ENCODE measurements at places on chromosomes 16 and 17.

DNA sequence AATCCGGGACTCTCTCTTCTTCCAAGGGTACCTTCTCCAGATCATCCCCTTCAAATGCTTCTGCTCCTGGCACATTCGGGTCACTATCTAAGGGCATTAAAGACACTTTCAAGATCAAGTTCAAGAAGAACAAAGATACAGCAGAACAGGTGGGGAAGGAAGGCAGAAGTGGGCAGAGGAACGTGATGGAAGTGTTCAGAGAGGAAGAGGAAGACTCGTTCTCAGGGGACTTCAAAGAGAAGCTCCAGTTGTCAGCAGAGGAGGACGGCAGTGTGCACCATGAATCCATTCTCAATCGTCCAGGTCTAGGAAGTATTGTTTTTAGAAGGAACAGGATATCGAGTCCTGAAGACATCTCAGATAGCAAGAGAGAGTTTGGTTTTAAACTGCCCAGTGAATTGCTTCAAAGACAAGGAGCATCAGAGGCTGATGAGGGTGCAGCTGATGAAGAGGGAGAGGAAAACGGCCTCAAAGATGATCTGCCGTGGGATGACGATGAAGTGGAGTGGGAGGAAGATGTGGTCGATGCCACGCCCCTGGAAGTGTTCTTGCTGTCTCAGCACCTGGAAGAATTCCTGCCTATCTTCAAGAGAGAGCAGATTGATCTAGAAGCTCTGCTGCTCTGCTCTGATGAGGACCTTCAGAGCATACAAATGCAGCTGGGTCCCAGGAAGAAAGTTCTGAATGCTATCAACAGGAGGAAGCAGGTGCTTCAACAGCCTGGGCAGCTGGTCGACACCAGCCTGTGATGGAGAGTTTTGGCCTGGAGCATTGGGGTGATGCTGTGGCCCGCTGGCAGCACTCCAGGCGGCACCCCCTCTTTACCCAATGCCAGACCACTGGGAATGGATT lies 16.8 kb downstream of the ANKS4B start:
- no peak for DNase-seq

- no peak for DNase-seq
Observed at GRCh38 chr17:45144199-45145034, 3.9 kb upstream of the HEXIM1 start.

GRCh38 chr17:81551458-81552243 lies 502 bp downstream of the FAAP100 start:
- DNase-seq, result no peak

GRCh38 chr17:40354221-40355122 lies 10.1 kb downstream of the GJD3 start:
- DNase-seq, result no peak

- DNase-seq, result no peak
Observed at GRCh38 chr16:74909665-74910064, 75.3 kb downstream of the WDR59 start.

Data from central memory CD4-positive, alpha-beta T cell (primary cell).